Stimulated activated CD8-positive, alpha-beta memory T cell treated with anti-CD3 and anti-CD28 coated beads, Interleukin-2, amount 100 ng/mL, for 1 hour (primary cell): ENCODE measurements at places on chromosomes 11 and 22.

- DNase-seq = no peak
These were observed 7.9 kb downstream of the RTN4RL2 start for GRCh38 chr11:57468276-57468675.

GRCh38 chr22:37638391-37639069 lies 939 bp upstream of the SH3BP1 start:
- no peak for DNase-seq

- DNase-seq = no peak
These were observed 44.0 kb downstream of the SOX6 start for GRCh38 chr11:16312233-16312765.

- no peak for DNase-seq
These were observed 45.1 kb downstream of the TRMU start for GRCh38 chr22:46380581-46380980.

GRCh38 chr11:41446107-41446506 lies 13.3 kb downstream of the LRRC4C start:
- no peak for DNase-seq

DNA sequence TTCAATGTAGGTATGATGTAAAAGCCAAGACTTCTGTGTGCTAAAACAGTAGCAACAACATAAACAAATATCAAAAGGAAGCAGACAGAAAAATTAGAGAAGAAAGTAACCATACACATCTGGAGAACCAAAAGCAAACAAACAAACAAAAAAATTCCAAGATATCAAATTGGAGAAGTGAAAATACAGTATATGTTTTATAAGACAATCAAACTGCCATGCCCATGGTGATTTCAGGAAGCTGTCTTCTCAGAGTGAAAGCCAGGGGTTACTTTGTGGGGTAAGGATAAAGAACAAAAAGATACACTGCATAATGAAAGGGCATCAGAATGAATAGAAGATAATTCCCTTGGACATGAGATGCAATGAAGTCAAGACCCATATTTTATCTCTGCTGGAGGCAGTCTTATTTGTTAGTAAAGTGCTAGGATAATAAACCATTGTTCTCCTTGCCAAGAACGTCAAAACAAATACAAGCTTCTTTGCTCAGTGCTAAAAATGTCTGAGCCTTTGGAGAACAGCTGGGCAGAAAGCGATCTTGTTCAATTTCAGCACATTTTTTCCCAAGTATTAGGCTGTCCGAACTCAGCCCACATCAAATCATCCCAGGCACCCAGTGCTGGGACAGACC lies 38.1 kb upstream of the LDLRAD3 start:
- DNase-seq = no peak

- no peak for DNase-seq
These were observed 16.1 kb downstream of the C2CD3 start for GRCh38 chr11:74154620-74155281.

GRCh38 chr22:49814164-49814686 lies 13.4 kb downstream of the BRD1 start:
- DNase-seq = no peak

GRCh38 chr11:12270215-12270797 lies 107.1 kb upstream of the PARVA start:
- no peak for DNase-seq

DNA sequence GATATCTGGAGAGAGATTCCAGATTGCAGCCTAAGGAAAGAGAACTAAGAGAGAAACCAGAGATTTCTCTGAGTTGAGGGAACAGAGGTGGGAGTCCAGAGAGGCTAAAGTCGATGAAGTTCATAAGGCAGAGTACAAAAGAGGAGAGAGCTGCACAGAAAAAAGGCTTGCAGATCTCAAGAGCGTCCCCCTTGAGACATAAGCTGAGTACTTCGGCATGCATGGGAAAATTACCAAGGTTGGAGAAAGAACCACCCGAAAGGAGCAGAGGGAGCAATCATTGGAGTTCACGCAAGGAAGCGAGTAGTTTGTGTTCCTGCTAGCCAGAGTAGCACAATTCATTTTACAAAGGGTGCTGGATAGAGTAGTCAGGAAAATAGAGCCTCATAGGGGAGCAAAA lies 293.5 kb downstream of the TMEM135 start:
- no peak for DNase-seq
